ENCODE measurements at places on chromosomes 1 and 21.
A peak's percentile ranks its signal among the peaks of the same experiment; 100 is the strongest.

- no peak for DNase-seq
Measured at GRCh38 chr1:7733276-7733675, 37.8 kb upstream of the VAMP3 start.

DNA sequence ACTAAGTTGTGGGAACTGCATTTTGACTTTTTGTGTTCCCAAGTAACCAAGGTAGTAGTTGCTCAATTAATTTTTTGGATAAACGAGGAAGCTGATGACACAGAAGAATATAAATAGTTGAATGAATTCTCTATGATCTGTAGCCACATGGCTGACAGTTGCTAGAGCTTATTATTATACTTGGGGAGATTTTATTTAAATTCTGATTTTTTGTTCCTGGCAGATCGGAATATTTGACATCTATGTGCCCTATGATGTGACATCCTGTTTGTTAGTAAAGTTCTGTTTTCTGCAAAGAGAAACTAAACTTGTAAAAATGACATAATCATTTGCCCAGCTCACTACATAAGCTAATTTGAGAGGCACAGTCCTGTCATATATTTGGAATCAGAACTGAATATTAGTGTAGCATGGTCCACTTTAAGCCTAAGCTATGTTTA, 9.7 kb upstream of the LYST start:
- DNase-seq: no peak

DNA sequence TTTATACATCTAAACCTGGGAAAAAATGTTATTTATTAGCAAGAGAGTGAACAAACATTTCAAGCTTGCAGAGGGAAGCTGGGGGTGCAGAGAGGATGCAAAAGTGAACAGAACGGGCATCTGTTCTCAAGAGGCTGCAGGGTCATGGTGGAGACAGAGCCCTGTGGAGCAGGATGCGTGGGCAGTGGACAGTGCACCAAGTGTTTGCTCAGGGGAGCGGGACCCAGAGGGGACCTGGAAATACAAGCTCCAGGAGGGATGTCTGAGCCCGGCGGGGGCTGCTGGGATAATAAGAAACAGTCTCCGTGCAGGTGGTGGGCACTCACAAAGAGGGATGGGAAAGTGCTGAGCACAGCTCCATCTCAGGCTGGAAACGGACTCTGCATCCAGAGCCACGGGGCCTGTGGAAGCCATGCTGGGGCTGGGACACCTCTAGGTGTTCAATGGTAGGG, 105.3 kb upstream of the SLC45A1 start:
- DNase-seq: no peak

DNA sequence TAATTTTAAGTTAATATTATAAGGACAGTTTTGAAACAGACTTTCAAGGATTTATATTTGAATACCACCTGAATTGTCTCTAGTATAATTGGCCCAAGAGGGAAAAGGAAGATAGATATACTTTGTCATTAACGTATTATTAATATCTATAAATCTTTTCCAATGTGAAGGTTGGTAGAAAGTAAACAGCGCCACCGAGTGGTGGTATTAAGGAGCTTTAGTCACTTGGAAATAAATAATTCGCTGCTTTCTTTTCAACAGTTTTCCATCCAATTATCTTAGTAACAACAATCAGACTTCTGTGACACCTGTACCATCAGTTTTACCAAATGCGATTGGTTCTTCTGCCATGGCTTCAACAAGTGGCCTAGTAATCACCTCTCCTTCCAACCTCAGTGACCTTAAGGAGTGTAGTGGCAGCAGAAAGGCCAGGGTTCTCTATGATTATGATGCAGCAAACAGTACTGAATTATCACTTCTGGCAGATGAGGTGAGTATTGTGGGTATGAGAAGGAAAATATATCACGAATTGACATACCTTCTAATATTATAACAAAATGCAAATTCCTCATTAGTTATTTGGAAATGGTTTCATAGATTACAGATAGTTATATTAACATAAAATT, 37.7 kb downstream of the SH3GLB1 start:
- DNase-seq: peak; percentile 49

GRCh38 chr1:24743404-24744211, 1.6 kb upstream of the CLIC4 start:
- DNase-seq: no peak

DNA sequence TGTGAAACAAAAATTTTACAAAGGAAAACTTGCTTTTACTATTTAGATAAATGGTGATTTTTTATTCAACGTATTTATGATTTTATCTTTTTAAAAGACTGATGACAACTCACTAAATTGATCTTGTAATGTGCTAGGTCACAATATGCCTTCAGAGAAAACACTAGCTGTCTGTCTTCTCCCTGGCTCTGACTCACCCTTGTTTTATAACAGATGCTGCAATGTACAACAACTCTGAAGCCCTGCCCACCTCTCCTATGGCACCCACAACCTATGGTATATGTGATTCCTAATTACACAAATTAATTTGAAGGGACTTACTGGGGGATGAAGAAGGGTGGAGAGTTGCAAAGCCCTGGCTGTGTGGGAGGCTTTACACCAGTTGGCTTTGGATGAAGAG, 24.7 kb upstream of the HSD17B7 start:
- no peak for DNase-seq

GRCh38 chr1:18957532-18958300, 1.2 kb upstream of the IFFO2 start:
- no peak for DNase-seq

GRCh38 chr1:88701275-88701674, 17.2 kb downstream of the PKN2 start:
- peak; percentile 7 for DNase-seq

- no peak for DNase-seq
Measured at GRCh38 chr1:182061594-182061993, at the start of gene ZNF648. Gene ZNF648, minus strand, starts transcription at chr1:182061712. Its CDS starts 3,702 bp downstream, at chr1:182058010.

GRCh38 chr1:9628541-9629444, 22.7 kb upstream of the PIK3CD start:
- no peak for DNase-seq

GRCh38 chr21:21750124-21750825, 752.1 kb downstream of the NCAM2 start:
- no peak for DNase-seq

DNA sequence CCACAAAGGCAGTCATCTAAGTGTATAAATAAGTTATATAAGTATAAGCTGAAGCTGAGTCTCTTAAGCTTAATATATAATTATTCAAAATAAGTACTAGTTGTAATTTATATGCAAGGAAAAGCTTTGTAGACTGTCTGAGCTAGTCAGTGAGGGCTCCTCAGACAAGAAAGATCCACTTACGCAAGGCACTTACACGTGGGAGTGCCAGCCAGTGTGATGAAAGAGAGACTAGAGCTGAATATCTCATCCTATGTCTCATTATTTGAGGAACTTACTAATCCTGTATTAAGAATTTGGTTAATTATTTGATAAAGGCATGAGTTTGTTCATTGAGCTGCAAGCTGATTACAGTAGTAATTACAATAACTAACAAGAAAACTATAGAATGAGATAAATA, 146.9 kb downstream of the PDE4B start:
- no peak for DNase-seq

GRCh38 chr1:215160351-215160750, 77.8 kb downstream of the KCNK2 start:
- no peak for DNase-seq

DNA sequence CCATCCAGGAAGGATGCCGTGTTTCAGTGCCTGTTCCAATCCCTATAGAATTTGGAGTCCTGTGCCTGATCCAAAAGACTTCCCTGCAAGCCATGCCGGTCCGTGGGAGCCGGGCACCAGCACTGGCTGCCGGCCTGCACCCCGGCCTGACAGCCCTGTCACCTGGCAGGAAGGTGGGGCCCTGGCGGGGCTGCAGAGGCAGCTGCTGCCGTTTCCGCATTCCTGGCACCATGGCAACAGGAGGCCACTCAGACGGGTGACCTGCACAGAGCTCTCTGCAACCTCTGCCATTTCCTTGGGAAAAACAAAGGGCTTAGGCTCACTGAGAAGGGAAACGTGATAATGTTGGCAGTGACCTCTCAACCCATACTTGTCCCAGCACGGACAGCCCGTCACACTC, 63.2 kb upstream of the TMEM51 start:
- DNase-seq: peak; percentile 92
